ENCODE measurements at places on chromosomes 5 and 9.

DNA sequence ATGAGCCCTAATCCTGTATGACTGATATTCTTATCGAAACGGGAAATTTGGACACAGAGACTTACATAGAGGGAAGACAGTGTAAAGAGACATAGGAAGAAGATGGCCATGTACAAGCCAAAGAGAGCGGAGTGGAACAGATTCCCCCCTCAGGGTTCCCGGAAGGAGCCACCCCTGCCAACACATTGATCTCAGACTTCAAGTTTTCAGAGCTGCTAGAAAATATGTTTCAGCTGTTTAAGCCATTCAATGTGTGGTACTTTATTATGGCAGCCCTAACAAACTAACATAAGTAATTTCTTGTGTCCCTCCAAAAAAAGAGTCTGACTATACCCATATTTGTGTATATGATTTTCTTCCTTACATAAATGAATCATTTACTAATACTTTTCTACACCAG lies 128.0 kb upstream of the STC2 start:
- DNase-seq, result no peak

GRCh38 chr5:128913551-128913950 lies 51.7 kb upstream of the SLC27A6 start:
- DNase-seq, result no peak

GRCh38 chr5:160492565-160492964 lies 70.9 kb downstream of the PTTG1 start:
- DNase-seq, result no peak

DNA sequence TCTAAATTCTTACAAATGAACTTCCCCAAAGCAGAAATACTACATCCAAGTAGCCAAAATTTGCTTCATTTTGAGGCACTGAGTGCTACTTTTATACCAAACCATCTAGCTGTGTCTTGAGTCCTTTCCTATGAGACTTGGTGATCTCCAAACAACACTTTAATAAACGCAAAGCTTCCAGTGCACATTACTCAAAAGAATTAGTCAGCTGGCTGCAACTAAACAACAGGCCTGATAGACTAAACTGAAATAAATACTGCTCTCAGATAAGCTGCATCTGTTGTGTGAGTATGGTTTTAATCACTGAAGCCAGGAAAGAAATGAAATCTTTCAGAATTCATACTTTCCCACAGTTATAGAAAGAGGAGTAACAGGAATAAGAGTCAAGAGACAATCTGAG lies 80.3 kb downstream of the VCAN start:
- no peak for DNase-seq

- DNase-seq, result no peak
Observed at GRCh38 chr5:137234973-137235943, 263.9 kb downstream of the SPOCK1 start.

DNA sequence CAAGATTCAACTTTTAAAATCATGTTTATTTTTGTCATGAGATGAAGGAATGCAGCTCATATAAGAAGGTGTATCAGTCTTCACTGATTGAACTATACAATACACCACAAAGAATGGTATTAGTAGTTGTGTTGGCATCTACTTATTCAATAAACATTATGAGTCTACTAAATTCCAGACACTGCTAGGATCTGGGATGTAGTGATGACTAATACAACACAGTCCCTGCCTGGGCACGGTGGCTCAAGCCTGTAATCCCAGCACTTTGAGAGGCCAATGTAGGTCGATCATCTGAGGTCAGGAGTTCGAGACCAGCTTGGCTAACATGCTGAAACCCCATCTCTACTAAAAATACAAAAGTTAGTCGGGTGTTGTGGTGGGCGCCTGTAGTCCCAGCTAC lies 171.4 kb upstream of the NFIB start:
- no peak for DNase-seq

GRCh38 chr5:154528005-154528594 lies 50.1 kb upstream of the HAND1 start:
- DNase-seq, result no peak

- DNase-seq, result no peak
Observed at GRCh38 chr5:80192507-80193241, 63.2 kb downstream of the SERINC5 start.

- no peak for DNase-seq
Observed at GRCh38 chr5:41517909-41518308, 7.5 kb upstream of the PLCXD3 start.

- no peak for DNase-seq
Observed at GRCh38 chr5:127587246-127587917, 61.5 kb upstream of the CTXN3 start.

DNA sequence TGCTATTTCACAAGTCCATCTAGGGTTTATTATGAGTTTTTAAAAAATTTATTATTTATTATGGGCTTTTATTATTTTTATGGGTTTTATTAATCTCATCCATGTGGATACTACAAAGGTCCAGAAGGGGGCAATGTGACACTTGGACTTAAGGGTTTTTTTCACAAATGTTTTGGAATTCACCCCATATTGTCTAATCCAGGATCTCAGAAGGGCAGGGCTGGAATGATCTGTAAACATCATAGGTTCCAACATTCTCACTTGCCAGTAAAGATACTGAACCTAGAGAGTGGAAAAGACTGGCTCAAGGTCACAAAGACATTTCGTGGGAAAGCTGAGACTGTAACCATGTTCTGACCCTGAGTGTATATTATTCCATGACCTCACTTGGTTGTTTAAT lies 35.6 kb downstream of the NIM1K start:
- no peak for DNase-seq

DNA sequence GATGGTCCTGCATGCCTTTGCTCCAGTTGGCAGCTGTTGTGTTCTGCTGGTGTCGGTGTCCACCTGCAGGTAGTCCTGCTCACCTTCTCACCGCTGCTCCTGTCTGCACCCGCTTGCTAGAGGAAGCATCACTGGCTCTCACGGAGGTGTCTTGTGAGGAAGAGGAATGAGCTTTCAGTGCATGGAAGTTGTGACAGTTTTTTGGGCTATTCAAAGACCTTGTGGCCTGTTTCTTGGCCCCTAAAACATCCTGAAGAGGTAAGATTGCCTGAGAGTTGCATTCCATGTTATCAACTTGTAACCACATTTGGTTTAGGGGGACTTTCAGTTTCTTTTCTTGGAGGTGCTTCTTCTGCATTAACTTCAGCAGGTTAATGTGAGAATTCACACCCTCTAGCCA lies 85.6 kb downstream of the MACROH2A1 start:
- no peak for DNase-seq

DNA sequence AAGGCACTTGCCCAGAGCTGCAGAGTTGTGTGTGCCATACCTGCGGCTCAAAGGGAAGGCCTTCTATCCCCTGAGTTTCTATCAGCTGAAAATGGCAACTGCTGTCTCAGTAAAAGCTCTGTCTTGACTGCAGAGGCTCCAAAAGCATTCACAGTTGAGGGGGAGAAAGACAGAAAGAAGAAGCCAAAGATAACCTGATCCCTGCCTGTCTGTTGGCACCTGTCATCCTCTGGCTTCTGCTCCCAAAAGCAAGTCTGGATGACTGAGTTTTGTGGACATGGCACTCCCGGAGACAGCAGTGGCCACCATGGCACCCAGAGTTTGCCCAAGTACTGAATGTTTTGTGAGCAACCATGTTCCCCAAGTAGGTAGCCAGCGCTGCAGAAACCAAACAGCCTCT lies 176.6 kb downstream of the NR3C1 start:
- DNase-seq, result no peak

GRCh38 chr5:76294573-76294972 lies 108.5 kb upstream of the IQGAP2 start:
- DNase-seq, result no peak

DNA sequence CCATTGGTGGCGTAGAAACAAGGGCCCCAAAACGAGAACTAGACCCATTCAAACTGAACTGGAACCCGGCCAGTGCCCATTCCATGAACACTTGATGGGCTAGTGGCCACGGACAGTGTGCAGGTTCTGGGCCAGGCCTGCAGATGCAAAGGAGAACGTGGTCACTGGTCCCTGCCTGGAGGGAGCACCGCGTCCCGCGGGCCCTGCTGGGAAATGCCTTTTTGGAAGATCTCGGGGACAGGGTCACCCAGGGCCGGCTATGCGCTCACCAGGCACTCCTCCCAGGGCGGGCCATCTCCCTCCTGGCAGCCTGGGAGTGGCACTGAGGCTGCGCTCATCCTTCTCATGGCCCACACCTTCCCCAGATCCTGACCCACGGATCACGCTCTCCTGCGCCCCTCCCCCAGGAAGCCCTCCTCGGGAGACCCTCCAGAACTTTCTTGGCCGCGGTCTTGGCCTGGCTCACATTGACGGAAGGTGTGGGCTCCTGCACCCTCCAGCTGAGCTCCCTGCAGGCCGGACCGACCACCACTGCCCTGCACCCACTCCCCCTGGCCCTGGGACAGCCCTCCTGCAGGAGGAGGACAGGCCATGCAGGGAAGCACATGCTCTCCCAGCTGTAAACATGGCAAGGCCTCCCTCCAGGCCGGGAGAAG lies 2.8 kb upstream of the DIPK1B start:
- DNase-seq, result peak; percentile 7

DNA sequence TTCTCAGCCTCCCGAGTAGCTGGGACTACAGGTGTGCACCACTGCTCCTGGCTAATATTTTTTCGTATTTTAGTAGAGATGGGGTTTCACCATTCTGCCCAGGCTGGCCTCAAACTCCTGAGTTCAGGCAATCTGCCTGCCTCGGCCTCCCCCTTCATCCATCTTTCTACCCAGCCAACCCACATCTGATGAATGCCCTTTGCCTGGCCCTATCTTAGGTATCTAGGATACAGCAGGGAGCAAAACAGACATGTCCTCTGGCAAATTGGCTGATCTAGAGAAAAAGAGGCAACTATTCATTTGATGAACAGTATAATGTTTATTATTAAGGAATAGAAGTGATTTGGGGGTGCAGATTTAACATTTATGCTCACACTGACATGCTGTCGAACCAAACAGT lies 123.0 kb downstream of the TRIO start:
- DNase-seq, result no peak

DNA sequence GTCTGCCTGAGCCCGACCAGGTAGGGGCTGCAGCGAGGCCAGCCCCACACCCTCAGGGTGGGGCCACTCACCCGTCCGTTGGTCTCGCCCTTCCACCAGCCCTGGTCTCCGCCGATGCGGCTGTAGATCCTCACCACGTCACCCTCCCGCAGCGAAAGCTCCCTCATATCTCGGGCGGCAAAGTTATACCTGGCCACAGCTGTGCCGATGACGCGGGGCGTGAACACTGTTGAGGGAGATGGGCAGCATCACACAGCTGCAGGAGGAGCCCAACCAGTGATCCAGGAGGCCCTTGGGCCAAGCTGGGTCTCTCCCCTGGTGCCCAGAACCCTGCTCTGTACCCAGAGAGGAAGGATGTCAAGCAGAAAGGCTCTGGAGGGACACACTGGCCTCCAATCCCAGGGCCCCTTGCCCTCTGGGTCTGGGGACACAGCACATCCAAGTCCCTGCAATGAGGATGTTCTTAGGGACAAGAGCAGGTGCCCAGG lies 30.3 kb upstream of the SARDH start:
- DNase-seq, result no peak

DNA sequence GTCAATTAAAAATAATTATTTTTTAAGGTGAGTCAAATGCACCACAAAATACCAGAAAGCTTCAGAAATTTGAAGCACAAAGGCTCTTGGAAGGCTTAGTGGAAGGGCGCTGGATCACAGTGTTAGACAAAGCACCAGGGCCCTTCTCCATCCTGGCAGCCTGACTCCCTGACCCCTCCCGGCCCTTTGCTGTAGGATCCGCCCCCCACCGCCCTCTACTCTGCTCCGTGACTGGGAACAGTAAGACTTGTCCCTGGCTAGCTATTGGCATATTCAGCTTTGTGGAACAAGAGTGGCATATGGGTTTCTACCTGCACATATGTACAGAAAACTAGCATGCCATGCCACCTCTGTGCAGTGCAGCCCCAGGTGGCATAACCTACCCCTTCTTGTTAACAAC lies 222.1 kb downstream of the SYK start:
- no peak for DNase-seq

GRCh38 chr5:120532835-120533234 lies 68.7 kb downstream of the PRR16 start:
- DNase-seq, result peak; percentile 53

DNA sequence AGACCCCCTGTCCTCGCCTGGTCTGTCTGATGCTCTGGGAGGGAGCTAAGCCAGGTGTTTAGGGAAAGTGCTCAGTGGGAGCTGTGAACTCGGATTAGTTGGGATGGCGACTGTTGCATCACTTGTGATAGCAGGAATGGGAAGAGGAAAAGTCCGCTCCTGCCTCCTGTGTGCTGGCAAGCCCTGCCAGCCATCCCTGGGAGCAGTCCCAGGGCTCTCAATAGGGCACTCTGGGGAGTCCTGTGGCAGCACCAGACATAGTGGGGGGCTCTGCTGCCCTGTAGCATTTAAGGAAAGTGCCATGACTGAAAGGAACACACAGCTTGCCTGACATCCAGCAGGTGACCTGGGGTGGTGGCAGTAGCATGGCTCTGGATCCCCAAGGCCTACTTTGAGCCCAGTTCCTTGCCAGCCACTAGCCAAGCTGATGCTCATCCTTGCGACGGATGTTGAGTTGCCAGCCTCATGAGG lies 81.5 kb downstream of the AMBP start:
- DNase-seq, result no peak

- peak; percentile 22 for DNase-seq
Observed at GRCh38 chr9:96450613-96451528, 902 bp downstream of the HABP4 start.

- no peak for DNase-seq
Observed at GRCh38 chr9:87007711-87008366, 60.5 kb upstream of the GAS1 start.

DNA sequence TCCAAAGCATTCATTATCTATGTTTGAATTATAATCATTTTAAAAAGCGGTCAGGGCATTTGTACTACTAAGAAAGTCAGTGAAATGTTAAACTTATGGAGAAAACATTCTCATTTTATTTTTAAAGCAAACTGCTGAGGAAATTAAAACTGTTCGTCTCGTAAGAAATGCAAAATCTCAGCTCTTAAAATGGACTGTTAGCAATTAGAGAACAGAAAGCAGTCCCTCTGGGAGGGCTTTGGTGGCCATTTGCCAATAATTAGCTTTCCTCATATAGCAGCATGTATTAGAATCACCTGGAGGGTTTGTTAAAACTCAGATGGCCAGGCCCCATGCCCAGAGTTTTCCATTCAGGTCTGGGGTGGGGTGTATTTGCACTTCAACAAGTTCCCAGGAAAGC lies 120.7 kb upstream of the RASEF start:
- no peak for DNase-seq

DNA sequence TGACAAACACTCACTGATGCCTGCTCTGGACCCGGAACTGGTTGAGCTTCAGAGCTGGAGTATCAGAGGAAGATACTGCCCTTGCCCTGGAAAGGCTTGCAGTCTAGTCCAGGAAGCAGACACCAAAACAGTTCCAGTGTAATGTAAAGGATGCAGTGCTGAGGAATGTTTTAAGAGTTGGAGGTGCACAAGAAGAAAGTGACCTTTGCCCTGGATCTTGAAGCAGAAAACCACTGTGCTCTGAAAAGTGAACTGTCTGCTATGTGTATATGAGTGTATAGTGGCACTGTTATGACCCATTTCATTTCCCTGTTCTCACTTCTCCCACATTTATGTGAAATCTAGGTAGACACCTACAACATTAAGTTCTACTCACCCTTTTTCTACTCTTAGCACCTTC lies 2.1 kb downstream of the ZNF346 start:
- no peak for DNase-seq
